Retina (tissue), 1 donor: ENCODE measurements at places on chromosomes 13 and 19.
A peak's percentile ranks its signal among the peaks of the same experiment; 100 is the strongest.

GRCh38 chr19:55216461-55217198 is 7.3 kb upstream of the PTPRH start:
- DNase-seq, result peak; percentile 89

DNA sequence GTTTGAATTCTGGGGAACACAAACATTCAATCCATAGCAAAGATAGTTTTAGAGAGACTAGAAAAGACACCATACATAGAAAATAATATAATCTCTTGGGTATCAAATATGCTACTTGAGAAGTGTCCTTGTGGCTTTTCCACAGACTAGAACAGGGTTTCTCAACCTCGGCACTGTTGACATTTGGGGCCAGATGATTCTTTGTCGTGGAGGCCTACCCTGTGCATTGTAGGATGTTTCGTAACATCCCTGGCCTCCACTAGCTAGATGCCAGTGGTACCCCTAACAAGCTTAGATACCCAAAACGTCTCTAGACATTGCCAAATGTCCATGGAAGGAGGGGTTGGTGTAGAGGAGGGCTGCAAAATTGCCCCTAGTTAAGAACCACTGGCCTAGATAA is 2.2 kb upstream of the ESD start:
- DNase-seq, result no peak

- no peak for DNase-seq
Measured at GRCh38 chr19:7661744-7662538, 6.9 kb upstream of the RETN start.

- DNase-seq, result no peak
Measured at GRCh38 chr19:4969292-4969771, 419 bp downstream of the KDM4B start.

- no peak for DNase-seq
Measured at GRCh38 chr13:76148926-76149325, 512.8 kb downstream of the LMO7 start.
